ENCODE measurements at places on chromosomes 11 and 22. TPM values are rescaled to one million over a fixed set of nuclear protein-coding genes. Genes with fewer than 3 reads are reported as not detected.

Gene ANO1
- total RNA-seq, result not detected

Gene MGAT3
- 0.90 TPM for total RNA-seq

Gene NAALADL1
- 6.6 TPM for total RNA-seq

Gene CRYBB3
- total RNA-seq, result not detected

Gene NELL1
- not detected for total RNA-seq

Gene MRGPRX2
- total RNA-seq, result not detected

Gene RBMXL2
- not detected for total RNA-seq
